ENCODE measurements at places on chromosomes 13 and 19.
A peak's percentile ranks its signal among the peaks of the same experiment; 100 is the strongest.

DNA sequence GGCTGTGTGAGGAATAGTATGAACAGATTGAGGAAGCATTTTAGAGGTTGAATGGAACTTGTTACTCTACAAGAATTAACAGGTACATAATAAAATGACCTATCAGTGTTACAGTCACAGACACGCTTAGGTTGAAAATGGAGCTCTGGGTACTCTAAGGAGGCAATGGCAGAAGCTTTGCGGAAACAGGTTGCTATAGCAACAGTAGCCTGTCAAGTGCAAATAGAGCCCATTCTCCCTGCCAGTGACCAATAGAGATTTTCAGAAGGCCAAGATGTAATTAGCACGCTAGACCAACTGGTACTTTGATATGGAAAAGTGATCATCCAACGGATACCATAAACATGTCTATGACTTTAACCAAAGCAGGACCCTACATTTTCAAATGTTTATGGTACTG is 148.5 kb upstream of the FREM2 start:
- DNase-seq = no peak

DNA sequence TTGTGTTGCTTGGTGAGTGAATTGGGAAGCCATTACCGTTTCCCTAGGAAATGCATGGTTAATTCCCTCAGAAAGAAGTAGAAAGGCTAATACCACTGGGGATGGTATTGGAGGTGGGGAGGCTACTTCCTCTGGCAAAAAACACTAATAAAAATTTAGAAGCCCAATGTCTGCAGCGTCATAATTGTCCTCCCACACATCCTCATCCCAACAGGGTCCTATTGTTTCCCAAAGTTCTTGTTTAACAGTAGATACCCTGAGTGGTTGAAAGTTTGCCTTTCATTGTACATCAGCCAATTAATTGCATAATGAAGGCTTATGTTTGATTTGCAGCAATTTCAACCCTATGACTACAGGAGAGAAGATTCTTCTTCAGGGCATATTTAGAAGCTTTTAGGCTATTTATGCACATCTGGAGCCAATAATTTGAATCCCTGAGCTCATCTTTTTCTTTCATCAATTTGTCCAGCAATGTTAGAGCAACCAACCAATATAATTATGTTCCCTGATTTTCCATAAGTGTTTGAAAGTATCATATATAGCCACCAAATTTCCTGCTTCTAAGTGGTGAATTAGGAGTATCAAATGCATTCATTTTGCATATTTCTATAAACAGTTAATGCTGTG is 491.0 kb downstream of the SLITRK5 start:
- no peak for DNase-seq

GRCh38 chr13:33691980-33692379 is 126.0 kb upstream of the RFC3 start:
- DNase-seq = no peak

DNA sequence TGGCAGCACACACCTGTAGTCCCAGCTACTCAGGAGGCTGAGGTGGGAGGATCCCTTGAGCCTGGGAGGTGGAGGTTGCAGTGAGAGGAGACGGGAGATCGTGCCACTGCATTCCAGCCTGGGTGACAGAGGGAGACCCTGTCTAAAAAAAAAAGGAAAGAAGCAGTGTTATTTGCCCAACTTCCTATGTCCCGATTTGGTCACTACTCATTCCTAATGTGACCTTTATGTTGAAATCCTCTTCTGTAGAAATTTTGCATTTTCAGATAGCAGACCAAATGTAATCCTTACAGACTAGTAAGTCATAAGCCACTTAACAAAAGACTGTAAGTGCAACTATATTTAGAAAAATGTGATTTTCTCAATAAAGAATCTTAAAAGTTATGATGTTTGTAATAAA is 18.2 kb upstream of the STK24 start:
- no peak for DNase-seq

DNA sequence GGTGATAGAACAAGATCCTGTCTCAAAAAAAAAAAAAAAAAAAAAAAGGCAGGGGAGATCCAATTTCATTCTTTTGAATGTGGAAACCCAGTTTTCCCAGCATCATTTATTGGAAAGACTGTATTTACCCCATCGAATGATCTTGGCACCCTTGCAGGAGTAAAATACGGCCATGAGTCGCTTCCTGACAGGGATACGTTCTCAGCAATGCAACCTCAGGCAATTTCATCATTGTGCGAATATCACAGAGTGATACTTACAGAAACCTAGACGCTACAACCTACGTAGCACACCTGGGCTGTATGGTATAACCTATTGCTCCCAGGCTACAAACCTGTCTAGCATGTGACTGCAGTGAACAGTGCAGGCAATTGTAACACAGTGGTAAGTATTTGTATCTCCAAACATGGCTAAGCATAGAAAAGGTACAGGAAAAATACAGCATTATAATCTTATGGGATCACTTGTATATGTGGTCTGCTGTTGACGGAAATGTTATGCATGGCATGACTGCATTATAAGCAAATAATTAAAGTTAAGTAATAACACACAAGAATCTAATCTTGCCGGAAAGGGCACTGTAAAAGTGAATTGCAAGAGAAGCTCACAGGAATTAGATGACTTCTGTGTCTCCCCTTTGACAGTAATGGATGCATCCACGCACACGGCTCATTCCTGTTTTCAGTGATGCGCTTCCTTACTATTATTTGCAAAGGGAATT is 24.1 kb downstream of the RFX2 start:
- DNase-seq = peak; percentile 88

All from fibroblast of skin of right biceps (primary cell).